ENCODE measurements at places on chromosomes 5 and 9. TPM values are rescaled to one million over a fixed set of nuclear protein-coding genes. Genes with fewer than 3 reads are reported as not detected.

DNA sequence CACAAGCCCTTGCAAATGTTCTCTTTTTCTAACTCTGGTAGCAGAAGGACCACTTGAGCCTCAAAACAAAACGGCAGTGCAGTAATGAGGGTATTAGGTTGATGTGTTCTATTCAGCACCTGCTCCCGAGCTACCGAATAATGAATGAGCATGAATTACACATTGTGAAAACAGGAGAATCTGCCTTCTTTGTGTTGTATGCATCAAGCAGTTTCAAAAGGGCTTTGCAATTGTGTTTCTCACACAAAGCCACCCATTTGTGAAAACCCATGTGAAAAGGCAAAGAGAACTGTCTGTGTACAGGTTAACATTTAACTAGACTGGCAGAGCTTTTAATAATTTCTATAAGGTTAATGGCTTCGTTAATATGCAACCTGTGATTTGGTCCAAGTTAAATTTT lies 97.8 kb downstream of the STK32A start:
- DNase-seq, result no peak

GRCh38 chr9:126062158-126062886 lies 264.3 kb upstream of the MVB12B start:
- no peak for DNase-seq

GRCh38 chr5:40273936-40274335 lies 405.8 kb upstream of the PTGER4 start:
- DNase-seq, result no peak

The KIF27 gene
- 2.9 TPM for total RNA-seq

Data from H9 (cell line).